ENCODE measurements at places on chromosomes 2 and 18.

DNA sequence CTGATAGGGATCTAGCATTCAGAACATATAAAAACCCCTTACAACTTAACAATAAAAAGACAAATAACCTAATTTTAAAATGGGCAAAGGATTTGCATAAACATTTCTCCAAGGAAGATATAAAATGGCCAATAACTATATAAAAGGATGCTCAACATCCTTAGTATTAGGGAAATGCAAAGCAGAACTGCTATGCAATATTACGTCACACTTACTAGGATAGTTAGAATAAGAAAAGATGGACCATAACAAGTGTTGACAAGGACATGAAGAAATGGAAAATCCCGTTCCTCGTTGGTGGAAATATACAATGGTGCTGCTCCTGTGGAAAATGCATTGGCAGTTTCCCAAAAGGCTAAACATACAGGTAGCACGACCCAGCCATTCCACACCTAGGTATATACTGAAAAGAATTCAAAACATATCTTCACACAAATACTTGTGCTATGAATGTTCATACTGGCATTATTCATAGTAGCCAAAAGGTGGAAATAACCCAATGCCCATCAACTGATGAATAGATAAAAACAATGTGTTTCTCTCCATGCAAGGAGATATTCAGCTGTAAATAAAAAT, 48.2 kb upstream of the REV1 start:
- no peak for DNase-seq

DNA sequence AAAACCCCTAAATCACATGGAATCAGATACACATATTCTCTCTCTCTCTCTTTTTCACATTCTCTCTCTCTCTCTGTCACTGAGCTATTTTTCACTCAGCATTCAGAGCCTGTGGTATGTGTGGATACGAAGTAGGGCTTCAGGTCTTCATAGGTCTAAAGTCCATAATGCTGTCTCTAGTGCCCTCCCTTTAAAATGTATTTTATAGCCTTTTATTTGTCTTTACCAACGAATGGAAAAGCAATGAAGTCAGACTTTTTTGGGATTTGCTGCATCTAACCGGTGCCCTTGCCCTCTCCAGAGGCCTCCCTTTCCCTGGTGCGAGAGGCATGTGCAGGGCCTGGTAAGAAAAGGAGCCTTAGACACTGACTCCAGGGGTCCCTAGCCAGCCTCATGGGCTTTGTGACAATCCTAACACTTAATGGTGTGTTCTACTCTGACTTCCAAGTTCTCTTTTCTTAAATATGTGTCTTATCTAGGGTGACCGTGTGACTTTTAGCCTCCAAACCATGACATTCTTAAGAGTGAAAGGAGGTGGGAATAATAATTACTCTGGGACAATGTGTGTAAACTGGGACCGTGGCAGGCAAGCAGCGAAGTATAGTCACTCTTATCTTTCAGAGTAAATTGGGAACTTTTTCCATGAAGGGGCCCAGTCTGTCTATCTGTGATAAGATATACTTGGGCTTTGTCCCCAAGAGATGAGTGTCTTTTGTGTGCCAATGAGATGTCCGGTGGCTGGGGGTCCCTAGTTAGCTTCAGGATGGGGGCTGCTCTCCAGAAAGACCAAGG, 101.1 kb downstream of the B3GNT2 start:
- no peak for DNase-seq

GRCh38 chr2:241379481-241380480, 23.7 kb downstream of the FARP2 start:
- no peak for DNase-seq

GRCh38 chr2:235053651-235054050, 101.8 kb downstream of the SH3BP4 start:
- no peak for DNase-seq

GRCh38 chr18:59459369-59460071, 100.5 kb upstream of the LMAN1 start:
- DNase-seq: no peak

DNA sequence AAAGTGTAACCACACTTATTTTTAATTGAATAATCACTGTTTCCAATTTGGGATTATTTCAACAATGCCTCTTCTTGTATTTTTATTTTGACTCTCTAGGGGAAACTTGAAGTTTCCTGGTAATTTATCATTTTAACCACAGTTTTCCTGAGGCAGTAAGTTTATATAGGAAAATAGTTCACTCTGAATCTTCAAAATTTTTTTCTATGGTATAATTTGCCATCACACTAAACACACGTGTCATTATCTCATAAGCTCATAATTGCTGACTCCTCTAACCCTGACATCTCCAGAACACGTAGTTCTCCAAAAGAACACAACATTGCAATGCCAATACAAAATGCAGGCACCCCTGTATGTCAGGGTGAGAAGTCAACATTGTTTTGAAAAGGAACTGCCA, 102.2 kb upstream of the FZD7 start:
- DNase-seq: no peak

DNA sequence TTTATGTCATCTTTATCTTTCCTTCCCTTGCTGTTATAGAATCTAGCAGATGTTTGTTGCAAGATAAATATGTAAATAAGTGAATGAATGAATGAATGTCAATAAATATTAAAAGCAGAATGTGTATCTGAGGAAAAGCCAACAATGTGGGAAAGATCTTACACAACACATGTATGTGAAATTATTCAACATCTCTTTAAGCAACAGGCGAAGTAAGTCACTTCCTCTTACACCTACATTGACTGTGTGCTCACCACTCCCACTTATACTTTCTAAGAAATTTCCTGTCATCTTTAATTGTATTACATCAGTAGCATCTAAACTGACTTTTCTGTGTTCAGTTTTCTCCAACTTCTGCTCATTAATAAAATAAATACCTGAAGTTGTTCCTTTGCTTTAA, 43.0 kb downstream of the RAD51AP2 start:
- DNase-seq: no peak

DNA sequence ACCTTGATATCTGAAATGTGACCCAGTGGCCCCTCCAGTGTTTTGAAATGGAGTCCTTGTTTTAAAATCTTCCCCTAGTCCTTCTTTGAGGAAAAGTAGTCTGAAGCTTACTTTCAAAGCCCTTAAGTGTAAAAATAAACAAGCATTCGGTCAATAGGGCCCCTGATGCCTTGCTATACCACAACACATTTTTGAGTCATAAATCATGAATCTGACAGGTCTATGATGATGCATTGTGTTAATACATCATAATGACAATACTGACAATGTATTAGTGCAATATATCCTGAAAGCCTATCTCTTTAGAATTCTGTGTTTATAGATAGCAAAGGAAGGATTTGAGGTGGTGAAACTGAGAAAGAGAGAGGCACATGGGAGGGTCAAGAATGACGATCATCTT, 464.2 kb downstream of the MEIS1 start:
- no peak for DNase-seq

DNA sequence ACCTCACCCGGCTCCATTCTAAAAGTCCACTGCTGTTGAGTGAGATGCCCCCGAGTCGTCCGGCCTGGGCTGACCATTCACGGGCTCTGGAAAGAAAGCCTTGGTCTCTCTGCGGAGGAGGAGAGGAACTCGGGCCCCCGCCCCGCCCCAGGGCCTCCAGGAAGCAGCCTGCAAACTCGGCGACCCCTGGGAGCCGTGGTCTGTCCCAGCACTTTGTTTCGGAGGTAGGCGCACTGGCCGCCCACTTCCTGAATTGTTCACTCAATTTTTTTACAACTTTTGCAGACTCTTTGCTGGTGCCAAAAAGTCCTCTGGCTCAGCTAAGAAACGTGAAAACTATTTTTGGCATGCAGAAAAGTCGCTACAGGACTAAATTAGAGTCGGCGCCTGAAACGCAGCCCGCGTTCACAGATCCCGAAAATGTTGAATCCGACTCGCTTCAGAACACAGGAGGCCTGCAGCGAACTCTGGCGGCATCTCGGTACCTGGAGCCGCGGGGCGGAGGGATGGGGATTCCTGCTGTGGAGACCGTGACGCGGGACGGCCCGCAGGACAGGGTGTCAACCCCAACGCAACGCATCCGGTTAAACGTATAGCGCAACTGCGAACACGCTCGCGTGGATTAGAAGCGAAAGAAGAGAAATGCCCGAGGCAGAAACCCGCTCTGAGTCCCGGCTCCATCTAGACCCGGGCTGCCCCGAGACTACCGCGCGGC, 1.5 kb downstream of the PXDN start:
- no peak for DNase-seq

GRCh38 chr18:44777457-44778192, 96.9 kb downstream of the SETBP1 start:
- DNase-seq: no peak

- DNase-seq: no peak
Measured at GRCh38 chr2:205698286-205699268, 16.3 kb downstream of the NRP2 start.

DNA sequence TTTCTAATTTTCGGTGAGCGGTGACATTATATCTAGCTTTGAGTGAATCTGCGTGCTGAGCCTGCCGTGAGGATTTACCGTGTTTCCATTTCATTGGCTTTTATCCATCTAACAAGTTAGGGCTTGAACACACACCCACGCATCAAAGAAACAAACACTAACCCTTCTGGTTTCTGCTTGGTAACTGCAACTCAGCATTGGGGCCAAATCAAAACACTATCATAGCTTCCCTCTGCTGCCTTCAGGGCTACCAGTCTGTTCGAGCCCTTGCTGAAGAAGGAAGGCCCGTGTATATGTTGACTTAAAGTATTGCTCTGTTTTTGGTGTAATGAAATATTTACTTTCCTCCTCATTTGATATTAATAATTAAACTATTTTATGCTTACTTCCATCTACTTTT, 227.2 kb downstream of the PHLPP1 start:
- DNase-seq: no peak

- no peak for DNase-seq
Measured at GRCh38 chr18:69648486-69648885, 247.8 kb downstream of the DOK6 start.

DNA sequence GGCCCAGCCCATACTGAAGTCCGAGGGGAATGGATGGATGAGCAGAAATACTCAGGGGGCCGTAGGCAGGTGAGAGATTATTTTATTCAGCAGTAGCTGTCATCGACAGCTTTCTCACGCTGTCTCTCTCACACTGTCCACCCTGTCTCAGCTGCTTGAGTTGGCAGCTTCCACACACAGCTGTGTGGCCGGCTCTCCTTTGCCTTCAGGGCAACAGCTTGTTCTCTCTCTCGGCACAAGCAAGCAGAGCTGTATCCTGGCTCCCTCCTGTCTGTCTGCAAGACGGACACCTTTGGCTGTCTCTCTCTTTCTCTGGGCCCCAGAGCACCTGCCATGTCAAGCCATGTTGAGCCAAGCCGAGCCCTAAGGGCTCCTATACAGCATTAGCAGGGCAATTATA, 9.8 kb upstream of the PAPOLG start:
- DNase-seq: no peak

DNA sequence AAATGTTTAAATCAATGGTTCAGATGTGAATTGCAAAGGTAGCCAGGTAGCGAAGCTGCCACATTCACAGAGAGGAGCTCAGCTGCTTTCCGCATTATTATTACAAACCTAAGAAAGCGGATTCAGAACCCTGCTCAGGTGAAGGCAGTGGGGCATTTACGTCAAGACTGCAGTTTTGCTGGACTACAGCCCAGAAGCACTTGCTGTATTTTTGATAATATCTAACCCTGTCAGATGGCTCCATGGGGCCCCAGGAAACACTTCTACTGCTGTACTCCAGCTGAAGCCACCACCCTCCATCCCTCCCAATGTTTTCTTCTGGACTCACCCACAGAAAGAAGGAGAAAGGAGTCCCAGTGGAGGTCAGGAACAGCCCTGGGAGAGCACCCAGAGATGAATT, 96.9 kb downstream of the TPO start:
- DNase-seq: no peak

GRCh38 chr2:150681120-150681804, 193.8 kb upstream of the RND3 start:
- no peak for DNase-seq

GRCh38 chr2:213107728-213108127, 43.7 kb downstream of the IKZF2 start:
- DNase-seq: no peak

GRCh38 chr2:28956415-28956826, 24.7 kb upstream of the TOGARAM2 start:
- no peak for DNase-seq

DNA sequence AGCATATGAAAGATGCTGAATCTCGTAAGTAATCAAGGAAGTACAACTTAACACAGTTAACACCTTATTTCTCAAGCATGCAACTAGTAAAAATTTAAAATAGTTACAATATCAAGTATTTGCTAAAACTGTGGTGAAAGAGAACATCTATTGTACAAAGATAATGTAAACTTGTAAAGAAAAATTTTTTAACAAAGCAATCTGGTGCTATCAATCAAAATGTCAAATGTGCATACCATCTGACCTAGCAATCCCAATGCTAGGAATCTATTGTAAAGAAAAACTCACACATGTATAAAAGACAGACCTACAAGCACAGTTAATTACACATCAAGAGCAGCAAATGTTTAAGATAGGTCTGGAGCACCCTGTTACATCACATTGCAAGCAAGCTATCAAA, 90.1 kb downstream of the SLC66A3 start:
- DNase-seq: no peak

DNA sequence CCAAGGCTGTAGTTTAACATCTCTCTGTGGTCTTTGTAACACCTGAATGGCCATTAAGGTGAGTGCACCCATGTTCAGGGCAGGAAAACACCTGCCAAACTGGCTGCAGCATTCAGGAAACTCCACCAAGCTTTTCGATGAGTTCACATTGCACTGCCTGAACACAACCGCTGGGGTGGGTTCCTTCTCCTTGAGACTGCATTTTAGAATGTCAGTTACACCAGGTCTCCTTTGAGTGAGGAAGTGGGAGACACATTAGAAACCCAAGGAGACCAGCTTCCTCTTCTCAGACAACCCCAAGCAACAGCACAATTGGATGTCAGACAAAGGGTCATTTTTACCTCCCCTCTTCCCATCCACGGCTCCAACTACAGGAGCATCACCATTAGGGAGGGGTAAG, 35.2 kb downstream of the CYRIA start:
- no peak for DNase-seq

DNA sequence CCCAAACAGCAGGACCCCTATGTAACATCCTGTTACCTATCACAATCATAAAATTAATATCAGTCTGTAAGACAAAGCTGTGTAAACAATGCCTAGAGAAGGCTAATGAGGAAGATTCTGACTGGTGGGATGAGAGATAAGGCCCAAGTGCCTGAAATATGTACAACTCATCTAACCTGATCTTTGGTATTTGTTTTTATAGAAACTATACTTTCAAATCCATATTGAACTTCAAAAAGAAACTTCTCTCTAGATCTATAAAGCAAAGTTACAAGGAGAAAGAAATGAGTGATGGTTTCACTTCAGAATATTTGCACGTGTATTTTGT, 36.1 kb upstream of the ITGA4 start:
- DNase-seq: no peak

- DNase-seq: peak; percentile 18
Measured at GRCh38 chr18:31555971-31556747, 35.5 kb upstream of the TTR start.

DNA sequence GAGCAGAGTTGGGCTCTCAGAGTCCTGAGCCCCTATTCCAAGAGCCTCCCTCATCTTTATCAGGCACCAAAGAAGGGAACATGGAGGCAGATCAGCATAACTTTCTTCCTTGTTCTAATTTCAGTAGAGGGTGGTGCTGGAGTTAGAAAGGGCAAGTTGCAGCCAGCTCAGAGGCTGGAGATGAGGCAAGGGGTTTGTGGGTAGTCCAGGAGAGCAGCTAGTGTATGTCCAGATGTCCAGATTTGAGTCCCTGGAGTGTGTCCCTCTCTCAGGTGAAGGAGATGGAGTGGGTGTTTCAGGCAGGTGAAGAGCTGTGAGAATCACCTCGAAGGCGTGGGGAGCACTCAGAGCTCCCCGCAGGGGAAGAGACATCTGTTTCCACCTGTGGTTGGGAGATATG, 478 bp upstream of the PRKAG3 start:
- DNase-seq: no peak

Measured in activated CD4-positive, alpha-beta T cell treated with anti-CD3 and anti-CD28 coated beads for 24 hours (primary cell).